Lower lobe of right lung (tissue), 2 donors: ENCODE measurements at places on chromosomes 7 and 10. TPM values are rescaled to one million over a fixed set of nuclear protein-coding genes. Genes with fewer than 3 reads are reported as not detected.
A peak's percentile ranks its signal among the peaks of the same experiment; 100 is the strongest.

The NEUROG3 gene
- total RNA-seq: not detected

The TEX47 gene
- total RNA-seq: not detected

The GIMAP5 gene
- total RNA-seq: 31.9 TPM

The ANKRD1 gene
- 47.5 TPM for total RNA-seq

The CALHM3 gene
- total RNA-seq: not detected

The CAMK1D gene
- 22.5 TPM for total RNA-seq

The TDRD1 gene
- total RNA-seq: 0.09 TPM

The MYH16 gene
- not detected for total RNA-seq

The CLCN1 gene
- not detected for total RNA-seq

The ADCK2 gene
- 18.9 TPM for total RNA-seq

The MRPL43 gene
- 59.7 TPM for total RNA-seq

- H3K27me3 ChIP-seq: no peaks in the 10 kb centered on the region
- no peaks in the 10 kb centered on the region for H3K4me1 ChIP-seq
- no peak overlapping the region for H3K27ac ChIP-seq
- H3K36me3 ChIP-seq: no peaks in the 10 kb centered on the region
These were observed 411.7 kb downstream of the TCERG1L start for GRCh38 chr10:130899856-130900255.

DNA sequence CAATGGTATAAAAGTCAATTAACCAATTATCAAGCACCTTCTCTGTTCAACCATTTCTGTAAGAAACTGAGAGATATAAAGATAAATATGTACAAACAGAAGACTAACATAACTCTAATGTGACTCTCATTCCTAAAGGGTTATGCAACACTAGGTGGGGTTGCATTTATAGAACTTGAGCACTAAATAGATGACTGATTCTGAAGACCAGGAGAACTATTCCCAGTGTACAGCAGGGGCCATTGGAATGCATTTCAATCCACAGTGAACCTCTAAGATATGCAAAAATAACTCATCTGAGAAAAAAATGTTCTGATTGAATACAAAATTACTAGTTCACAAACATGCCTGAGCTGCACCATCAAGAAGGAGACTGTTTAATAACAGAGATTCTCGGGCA lies 341.2 kb upstream of the STEAP1 start:
- no peak for DNase-seq
- H3K4me1 ChIP-seq: no peaks in the 10 kb centered on the region
- H3K36me3 ChIP-seq: no peaks in the 10 kb centered on the region
- H3K4me3 ChIP-seq: no peak overlapping the region
- no peak overlapping the region for H3K27ac ChIP-seq
- H3K27me3 ChIP-seq: no peaks in the 10 kb centered on the region

DNA sequence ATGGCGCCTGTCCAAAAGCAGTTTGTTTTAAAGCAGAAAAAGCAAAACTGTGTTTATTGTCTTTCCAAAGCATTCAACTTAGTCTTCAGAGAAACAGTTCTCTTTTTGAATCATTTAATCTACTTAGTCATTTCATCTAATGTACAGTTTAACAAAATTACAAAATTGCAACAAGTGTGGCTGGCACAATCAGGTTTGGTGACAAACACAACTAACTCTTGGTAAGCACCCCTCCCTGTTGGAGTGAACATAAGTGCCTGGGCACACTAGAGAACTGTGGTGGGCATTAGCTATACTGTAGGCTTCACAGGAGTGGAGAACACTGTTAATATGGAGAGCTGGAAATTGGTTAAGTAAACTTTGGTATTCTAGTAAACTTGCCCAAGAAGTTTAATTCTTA lies 6.9 kb downstream of the CREM start:
- H3K36me3 ChIP-seq: no peaks in the 10 kb centered on the region

- no peak for DNase-seq
- H3K4me3 ChIP-seq: no peak overlapping the region
- H3K27ac ChIP-seq: no peak overlapping the region
- no peaks in the 10 kb centered on the region for H3K36me3 ChIP-seq
- H3K4me1 ChIP-seq: peaks cover 5% of the 10 kb centered on the region
These were observed 166.6 kb downstream of the TAX1BP1 start for GRCh38 chr7:27906385-27907091.

DNA sequence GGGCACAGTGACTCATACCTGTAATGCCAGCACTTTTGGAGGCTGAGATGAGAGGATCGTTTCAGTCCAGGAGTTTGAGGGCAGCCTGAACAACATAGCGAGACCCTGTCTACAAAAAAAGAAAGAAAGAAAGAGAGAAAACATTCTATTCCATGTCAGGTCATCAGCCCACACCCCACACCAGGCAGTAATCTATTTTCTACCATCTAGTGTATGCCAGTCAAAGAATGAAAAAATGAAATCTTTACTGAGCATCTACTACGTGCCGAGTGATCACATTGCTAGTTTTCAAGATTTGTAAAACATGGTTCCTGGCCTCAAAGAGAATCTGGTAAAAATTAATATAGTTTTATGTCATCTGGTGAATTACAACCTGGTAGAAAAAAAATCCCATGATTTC lies 3.1 kb upstream of the EPHB4 start:
- peaks cover 22% of the 10 kb centered on the region for H3K27me3 ChIP-seq
- DNase-seq: no peak
- H3K4me1 ChIP-seq: peaks cover 25% of the 10 kb centered on the region
- H3K4me3 ChIP-seq: no peak overlapping the region

DNA sequence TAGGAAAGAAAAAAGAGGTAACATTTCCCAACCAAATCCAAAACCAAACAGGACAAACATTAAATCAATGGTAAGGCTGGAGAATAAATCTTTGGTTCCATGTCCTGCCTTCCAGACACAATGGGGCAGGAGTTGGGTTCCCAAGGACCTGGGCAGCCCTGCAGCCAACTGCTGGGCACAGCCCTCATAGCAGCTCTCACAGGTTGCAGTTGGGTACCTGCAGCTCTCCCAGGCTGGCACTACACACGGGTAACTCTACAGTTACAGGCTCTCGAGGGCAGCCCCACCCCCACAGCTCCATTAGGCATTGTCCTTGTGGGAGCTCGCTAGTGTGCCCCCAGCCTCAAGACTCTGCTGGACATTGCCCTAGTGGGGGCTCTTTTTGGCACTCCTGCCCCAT lies 7.5 kb downstream of the GRB10 start:
- DNase-seq: no peak
- peaks cover 7% of the 10 kb centered on the region for H3K4me1 ChIP-seq
- H3K4me3 ChIP-seq: no peak overlapping the region
- H3K36me3 ChIP-seq: no peaks in the 10 kb centered on the region
- H3K27ac ChIP-seq: no peak overlapping the region

GRCh38 chr7:111240371-111240770 lies 149.4 kb downstream of the LRRN3 start:
- no peak overlapping the region for H3K27ac ChIP-seq
- no peaks in the 10 kb centered on the region for H3K36me3 ChIP-seq
- H3K27me3 ChIP-seq: no peaks in the 10 kb centered on the region
- peaks cover 5% of the 10 kb centered on the region for H3K4me1 ChIP-seq

DNA sequence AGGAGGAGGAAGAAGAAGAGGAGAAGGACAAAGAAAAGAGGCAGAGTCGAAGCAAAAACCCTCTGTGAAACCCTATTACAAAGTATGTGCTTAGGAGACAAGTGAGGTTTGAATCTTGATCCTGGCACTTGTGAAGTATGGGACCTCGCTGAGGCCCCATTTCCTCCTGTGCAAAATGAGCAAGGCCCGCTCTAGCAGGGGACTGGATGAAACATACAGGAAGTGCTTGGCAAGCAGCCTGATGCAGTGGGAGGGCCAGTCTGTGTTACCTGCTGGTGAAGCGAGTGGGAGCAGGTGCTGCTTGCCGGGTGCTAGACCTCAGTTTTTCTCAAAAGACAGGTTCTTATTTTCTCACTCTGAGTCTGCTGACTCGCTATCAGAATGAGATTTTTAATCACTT lies 150.4 kb downstream of the JCAD start:
- no peak overlapping the region for H3K27ac ChIP-seq
- no peaks in the 10 kb centered on the region for H3K36me3 ChIP-seq
- H3K27me3 ChIP-seq: no peaks in the 10 kb centered on the region
- DNase-seq: no peak
- H3K4me3 ChIP-seq: no peak overlapping the region

- no peak overlapping the region for H3K27ac ChIP-seq
- H3K36me3 ChIP-seq: peaks cover 54% of the 10 kb centered on the region
- no peak overlapping the region for H3K4me3 ChIP-seq
- DNase-seq: peak; percentile 25
- H3K4me1 ChIP-seq: peaks cover 5% of the 10 kb centered on the region
- no peaks in the 10 kb centered on the region for H3K27me3 ChIP-seq
These were observed 5.3 kb downstream of the POLR2J start for GRCh38 chr7:102473271-102473991.

- no peak overlapping the region for H3K4me3 ChIP-seq
- no peaks in the 10 kb centered on the region for H3K4me1 ChIP-seq
- H3K27ac ChIP-seq: no peak overlapping the region
- no peaks in the 10 kb centered on the region for H3K27me3 ChIP-seq
These were observed 51.6 kb downstream of the NUDCD3 start for GRCh38 chr7:44438816-44439215.

DNA sequence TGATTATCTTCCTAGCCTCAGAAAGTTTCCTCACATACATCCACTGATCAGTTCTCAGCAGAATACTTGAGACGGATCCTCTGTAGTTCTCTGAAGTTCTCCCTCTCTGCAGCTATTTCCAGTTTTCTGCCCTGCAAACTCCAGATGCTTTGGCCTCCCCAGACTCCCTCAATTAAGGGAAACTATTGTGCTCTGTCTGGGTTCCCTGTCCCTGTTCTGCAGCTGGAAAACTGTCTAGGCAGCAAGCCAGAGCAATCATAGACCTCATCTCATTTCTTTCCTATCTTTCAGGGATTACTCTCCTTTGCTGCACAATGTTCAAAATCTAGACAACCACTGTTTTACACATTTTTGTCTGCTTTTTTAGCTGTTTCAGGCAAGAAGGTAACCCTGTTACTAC lies 9.2 kb downstream of the MICU1 start:
- DNase-seq: no peak
- no peaks in the 10 kb centered on the region for H3K36me3 ChIP-seq
- no peaks in the 10 kb centered on the region for H3K27me3 ChIP-seq
- no peak overlapping the region for H3K27ac ChIP-seq
- no peak overlapping the region for H3K4me3 ChIP-seq

DNA sequence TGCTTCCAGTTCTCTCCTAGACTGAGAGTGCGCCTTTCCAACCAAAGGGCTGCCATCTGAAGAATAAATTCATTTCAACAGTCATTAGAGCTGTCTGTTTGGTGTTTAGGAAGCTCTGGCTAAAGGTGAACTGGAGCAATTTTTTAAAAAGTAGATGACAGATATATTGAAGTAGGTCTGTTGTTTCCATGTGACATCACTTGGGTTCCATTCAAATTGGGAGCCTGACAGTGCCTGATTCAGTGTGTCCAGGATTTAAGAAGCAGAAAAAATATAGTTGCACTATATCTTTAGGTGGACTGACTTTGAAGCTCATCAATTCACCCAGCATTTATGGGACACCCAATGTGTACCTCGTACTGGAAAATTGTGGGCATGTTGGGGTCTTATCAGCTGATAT lies 367.7 kb downstream of the BBS9 start:
- no peak overlapping the region for H3K4me3 ChIP-seq
- H3K27me3 ChIP-seq: no peaks in the 10 kb centered on the region
- no peaks in the 10 kb centered on the region for H3K4me1 ChIP-seq

- peak overlapping the region; percentile 67 for H3K27ac ChIP-seq
- H3K4me3 ChIP-seq: no peak overlapping the region
- DNase-seq: no peak
- H3K36me3 ChIP-seq: peaks cover 50% of the 10 kb centered on the region
- H3K27me3 ChIP-seq: no peaks in the 10 kb centered on the region
These were observed 19.4 kb downstream of the ZMIZ2 start for GRCh38 chr7:44767912-44768627.

DNA sequence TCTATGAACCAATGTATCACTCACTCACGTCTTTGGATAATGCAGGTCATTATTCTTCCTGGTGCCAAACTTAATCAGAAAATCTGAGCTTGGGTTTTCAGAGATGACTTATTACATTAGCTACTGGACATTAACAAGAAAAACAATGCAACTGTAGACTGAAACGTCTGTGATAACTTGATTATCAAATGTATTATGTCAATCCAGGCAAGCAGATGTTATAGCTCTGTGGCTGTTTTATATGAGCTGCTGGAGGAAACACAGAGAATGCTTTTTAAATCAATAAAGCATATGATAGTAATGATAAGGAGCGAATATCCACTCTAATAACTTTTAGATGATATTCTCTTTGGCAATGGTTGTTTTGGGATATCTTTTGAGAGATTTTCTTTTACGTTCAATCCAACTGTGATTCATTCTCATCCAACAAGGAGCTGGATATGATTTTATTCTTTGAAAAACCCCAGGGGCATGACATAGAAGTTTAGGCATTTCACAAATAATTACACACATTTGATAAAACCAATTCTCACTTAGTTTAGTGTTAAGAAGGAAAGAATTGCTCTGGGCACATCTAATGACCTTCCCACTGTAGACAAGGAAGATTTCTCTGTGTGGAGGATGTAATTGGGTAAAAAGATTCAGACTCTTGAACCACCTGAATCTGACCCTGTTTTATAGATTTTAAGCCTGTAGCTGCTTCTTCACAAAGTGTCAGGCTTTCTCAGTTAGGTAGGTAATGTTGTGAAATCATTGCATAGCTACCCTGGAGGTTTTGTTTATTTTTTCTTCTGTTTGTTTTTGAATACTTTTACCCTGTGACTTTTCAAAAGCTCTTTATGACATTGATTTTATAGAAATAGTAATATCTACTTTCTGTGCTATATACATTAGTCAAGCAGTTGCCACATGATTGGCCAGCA lies 1124.7 kb downstream of the DNAJB9 start:
- no peak for DNase-seq
- H3K27ac ChIP-seq: no peak overlapping the region
- no peaks in the 10 kb centered on the region for H3K27me3 ChIP-seq
- H3K4me3 ChIP-seq: no peak overlapping the region
- no peaks in the 10 kb centered on the region for H3K4me1 ChIP-seq
- H3K36me3 ChIP-seq: no peaks in the 10 kb centered on the region

GRCh38 chr10:117188371-117188770 lies 8.9 kb upstream of the KCNK18 start:
- H3K4me1 ChIP-seq: no peaks in the 10 kb centered on the region
- H3K27me3 ChIP-seq: no peaks in the 10 kb centered on the region
- H3K36me3 ChIP-seq: no peaks in the 10 kb centered on the region
- no peak for DNase-seq
- H3K4me3 ChIP-seq: no peak overlapping the region

- no peaks in the 10 kb centered on the region for H3K27me3 ChIP-seq
- H3K36me3 ChIP-seq: peaks cover 41% of the 10 kb centered on the region
- no peak overlapping the region for H3K27ac ChIP-seq
- H3K4me3 ChIP-seq: no peak overlapping the region
These were observed 36.7 kb downstream of the PRF1 start for GRCh38 chr10:70565556-70566514.

GRCh38 chr10:113711142-113711541 lies 31.4 kb downstream of the CASP7 start:
- H3K4me1 ChIP-seq: peaks cover 10% of the 10 kb centered on the region
- H3K27me3 ChIP-seq: no peaks in the 10 kb centered on the region
- peaks cover 11% of the 10 kb centered on the region for H3K36me3 ChIP-seq
